ENCODE measurements at places on chromosomes 5 and 9.

- no peak for DNase-seq
Measured at GRCh38 chr5:132056610-132057497, 3.6 kb upstream of the IL3 start.

GRCh38 chr5:65704621-65705239 is 17.2 kb downstream of the SGTB start:
- no peak for DNase-seq

- DNase-seq: no peak
Measured at GRCh38 chr9:29004988-29005387, 1431.7 kb upstream of the C9orf72 start.

GRCh38 chr9:137406876-137407589 is 15.9 kb downstream of the EXD3 start:
- DNase-seq: peak; percentile 37

DNA sequence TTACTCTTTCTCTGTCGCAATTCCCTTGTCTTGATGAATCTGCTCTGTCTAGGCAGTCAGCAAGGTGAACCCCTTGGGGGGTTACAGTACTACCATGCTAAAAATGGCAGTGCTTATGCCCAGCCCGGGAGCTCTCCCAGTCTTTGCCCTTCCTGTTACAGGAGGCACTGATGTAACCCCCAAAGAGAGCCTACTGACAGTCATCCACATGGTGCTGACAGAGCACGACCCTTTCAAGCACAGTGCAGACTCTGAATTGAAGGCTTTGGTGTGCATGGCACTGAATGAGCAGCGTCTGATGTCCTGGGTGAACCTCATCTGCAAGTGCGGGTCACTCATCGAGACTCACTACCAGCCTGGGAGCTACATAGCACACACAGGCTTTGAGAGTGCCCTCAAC is 34.5 kb upstream of the SLC36A2 start:
- no peak for DNase-seq

DNA sequence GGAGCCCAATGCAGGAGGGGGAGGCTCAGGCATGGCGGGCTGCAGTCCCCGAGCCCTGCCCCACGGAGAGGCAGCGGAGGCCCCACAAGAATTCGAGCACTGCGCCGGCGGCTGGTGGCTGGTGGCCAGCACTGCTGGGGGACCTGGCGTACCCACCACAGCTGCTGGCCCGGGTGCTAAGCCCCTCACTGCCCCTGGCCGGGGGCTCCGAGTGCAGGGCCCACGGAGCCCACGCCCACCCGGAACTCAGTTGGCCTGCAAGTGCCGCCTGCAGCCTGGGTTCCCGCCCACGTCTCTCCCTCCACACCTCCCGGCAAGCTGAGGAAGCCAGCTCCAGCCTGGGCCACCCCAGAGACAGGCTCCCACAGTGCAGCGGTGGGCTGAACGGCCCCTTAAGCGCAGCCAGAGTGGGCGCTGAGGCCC is 780.3 kb downstream of the DTWD2 start:
- no peak for DNase-seq

DNA sequence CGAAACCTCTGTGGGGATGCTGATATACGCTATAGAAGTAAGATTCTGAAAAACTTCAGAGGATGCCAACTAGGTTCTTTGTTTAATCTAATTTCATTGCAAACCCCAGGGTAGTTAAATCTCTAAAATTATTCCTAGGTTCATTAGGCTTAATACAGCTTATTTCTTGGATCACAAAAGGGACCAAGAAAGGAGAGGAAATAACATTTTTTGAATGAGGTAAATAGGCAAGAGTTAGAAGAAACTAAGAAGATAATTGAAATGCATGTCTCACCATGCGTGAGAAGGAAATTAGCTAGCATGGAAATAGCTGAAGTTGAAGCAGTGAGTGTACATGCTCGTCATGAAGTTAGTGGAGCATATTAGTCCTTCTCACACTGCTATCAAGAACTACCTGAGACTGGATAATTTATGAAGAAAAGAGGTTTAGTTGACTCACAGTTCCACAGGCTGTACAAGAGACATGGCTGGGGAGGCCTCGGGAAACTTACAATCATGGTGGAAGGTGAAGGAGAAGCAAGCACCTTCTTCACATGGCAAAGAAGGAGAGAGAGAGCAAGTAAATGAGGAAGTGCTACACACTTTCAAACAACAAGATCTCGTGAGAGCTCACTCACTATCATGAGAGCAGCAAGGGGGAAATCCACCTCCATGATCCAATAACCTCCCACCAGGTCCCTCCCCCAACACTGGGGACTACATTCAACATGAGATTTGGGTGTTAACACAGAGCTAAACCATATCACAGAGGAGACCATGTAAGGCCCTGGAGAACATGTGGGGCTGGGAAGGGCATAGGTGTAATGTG is 125.1 kb upstream of the OSMR start:
- no peak for DNase-seq

DNA sequence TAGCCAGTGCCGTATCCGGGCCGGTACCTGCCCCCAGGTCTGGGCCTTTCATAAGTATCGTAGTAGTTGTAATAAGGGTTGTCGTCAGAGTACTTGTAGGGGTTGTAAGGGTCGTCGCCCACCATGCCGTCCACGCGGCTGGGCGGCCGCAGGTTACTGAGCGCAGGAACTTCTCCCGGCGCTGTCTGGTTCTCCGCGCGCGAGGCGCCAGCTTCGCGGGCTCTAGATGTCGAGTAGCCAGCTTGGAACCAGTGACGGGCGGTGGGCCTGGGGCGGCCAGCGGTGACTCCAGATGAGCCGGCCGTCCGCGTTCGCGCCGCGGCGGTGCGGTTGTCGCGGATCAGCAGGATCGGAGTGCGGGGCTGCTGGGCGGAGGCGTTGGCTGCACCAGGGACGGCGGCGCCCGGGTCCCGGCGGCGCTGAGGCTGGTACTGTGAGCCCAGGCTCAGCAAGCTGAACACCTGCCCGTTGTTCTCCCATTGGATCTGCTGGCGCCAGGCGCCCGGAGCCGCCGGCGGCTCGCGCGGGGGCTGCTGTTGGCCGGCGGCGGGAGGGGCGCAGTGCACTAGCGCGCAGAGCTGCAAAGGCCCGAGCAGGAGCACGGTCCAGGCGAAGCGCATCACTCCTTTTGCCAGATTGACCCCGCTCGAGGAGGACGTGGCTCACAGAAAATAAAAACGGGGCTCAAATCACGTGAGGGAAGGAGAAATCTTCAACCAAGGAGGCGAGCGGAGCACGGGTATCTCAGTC is 518 bp downstream of the LOX start:
- DNase-seq: no peak

GRCh38 chr5:60101573-60101972 is 208.0 kb upstream of the PDE4D start:
- DNase-seq: no peak

DNA sequence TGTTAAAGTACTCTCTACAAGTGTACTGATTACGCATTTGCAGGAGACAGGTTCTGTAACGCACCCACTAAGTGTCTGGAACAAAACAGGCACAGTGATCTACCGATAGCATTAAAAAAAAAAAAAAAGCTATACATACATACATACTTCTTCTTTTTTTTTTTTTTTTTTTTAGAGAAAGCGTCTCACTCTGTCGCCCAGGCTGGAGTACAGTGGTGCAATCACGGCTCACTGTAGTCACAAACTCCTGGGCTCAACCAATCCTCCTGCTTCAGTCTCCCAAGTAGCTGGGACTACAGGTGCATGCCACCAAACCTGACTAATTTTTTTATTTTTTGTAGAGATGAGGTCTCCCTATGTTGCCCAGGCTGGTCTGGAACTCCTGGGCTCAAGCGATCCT is 7.6 kb downstream of the KIF24 start:
- DNase-seq: no peak

DNA sequence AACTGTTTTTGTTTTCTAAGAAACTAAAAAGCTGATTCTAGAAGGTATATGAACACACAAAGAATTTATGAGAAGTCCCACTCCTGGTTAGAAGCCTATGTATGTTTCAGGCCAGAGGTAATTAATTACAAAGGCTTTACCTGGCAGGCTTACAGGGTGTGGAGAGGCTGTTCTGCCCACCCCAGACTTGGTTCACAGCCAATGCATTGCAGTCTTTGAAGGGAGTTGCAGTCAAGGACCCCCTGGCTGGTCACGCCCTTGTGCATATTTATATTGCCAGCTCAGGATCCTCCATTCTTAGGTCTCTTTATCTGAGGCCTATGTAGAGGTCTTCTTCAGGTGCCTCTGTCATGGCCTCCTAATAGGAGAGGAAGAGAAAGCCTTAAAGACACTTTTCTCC is 13.6 kb upstream of the PRSS3 start:
- no peak for DNase-seq
